DMS79 (cell line): ENCODE measurements at places on chromosomes 16 and 17.

GRCh38 chr16:4862639-4863038 is 15.4 kb downstream of the UBN1 start:
- no peak for DNase-seq

- no peak for DNase-seq
These were observed 203.7 kb upstream of the SDK2 start for GRCh38 chr17:73847952-73848351.

DNA sequence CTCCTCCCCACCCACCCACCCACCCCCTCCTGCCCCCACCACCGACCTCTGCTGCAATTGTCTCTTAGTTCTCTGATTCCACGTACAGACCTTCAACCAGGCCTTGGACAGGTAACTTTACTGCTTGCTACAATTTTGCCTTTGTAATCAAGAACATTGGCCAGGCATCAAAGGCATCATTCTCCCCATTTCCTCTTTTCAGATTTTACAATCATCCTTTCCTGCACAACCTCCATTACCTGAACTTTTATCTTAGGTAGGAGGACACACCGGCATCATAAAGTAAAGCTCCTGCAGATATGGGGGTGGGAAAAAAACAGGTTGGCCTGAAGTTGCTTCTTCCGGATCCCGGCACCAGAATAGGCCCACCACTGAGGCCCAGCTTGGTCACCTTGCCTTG is 25.7 kb upstream of the SUPT4H1 start:
- DNase-seq, result no peak

- DNase-seq, result no peak
These were observed 728 bp upstream of the NMT1 start for GRCh38 chr17:45060382-45060796.

GRCh38 chr16:28291651-28292626 is at the start of gene SBK1:
TSS of gene SBK1 (plus strand) at chr16:28292525. CDS start at chr16:28317392, 24,867 bp downstream.
- DNase-seq, result peak; percentile 64

DNA sequence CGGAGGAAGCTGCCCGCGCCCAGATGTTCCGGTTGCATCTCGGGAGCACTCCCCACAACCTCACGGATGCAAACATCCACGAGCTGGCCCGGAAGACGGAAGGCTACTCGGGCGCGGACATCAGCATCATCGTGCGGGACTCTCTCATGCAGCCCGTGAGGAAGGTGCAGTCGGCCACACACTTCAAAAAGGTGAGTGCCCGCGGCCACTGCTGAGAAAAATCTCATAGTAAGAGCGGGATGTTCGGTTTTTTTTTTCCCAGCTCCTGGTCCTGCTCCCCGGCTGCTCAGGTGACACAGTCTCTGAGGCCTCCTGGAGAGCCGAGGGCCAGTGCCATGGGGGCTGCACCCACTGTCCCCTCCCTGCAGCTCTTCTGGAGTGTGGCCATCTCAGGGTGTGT is 9.3 kb downstream of the PDF start:
- DNase-seq, result no peak
